CD4-positive, alpha-beta T cell treated with Interleukin-1 beta for 1 hour (primary cell): ENCODE measurements at places on chromosomes 1 and 21.

GRCh38 chr1:108072776-108073175 lies 107.8 kb upstream of the VAV3 start:
- no peak for DNase-seq

DNA sequence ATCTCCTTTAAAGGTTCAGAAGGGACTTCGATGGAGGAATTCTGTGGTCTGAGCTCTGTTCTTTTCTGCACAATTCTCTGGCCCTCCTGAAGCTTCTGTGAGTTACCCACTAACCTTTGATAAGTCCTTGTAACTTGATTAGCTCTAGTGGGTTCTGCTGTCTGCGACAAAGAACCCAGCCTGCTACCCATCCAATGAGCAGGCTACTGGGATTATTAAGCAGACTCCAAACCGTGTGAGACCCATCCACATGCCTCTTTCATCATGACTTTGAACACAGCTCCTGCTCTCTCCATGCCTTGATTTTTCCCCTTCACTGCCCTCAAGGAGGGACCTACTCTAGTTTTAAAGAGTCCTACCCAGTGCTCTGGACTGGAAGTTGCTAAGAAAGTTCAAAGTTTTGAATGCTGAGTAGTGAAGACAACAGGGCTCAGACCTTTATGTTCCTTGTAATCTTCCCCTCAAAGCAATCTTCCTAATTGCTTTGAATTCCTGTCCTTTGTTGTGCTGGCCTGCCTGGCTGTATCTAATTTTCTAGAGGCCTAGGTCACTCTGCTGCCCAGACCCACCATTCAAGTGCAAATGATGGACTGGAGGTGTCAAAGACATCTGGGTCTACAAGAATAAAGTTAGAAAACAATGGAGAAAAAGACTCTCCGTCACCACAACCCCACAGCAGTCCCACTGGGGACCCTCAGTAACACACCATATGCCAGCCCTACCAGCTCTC lies 146.9 kb downstream of the RHOU start:
- DNase-seq = no peak

DNA sequence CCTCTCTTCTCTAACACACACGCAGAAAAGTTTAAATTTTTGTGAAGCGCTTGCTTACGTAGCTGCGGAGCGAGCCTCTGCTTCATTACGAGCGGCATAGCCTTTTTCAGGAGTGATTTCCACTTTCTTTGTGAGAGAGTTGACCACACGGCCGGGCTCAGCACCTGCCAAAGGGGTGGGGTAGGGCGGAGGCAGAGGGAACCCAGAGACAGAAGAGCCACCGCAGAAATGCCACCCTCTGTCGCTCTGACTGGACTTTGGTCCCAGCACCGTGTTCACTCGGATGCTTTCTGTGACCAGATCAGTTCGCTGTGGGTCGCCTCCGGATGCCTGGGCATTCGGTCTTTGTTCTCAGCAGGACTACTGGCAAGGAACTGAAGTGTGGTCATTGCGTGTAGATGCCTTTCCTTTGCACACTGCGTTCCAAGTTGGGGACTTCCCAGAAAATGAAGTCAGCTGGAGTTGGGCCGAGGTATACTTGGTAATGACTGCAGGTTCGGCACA lies 883 bp downstream of the CHODL start:
- DNase-seq = no peak

DNA sequence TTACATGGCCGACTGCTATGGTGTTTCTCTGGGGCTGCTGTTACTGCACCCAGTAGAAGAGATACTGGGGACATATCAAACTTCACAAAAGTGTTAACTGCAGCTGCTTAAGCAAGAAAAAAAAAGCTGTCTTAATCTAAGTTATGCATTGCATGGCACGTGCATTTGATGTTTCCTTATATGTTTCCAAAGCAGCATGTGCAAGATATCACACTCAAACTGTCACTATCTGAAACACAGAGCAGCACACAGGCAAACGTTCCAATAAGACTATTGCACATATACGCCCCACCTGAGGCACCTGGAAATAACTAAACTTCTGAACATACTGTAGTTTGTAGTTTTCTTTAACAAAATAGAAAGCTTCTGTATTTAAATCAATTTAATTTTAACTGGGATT lies 671.4 kb upstream of the ADGRL2 start:
- no peak for DNase-seq

DNA sequence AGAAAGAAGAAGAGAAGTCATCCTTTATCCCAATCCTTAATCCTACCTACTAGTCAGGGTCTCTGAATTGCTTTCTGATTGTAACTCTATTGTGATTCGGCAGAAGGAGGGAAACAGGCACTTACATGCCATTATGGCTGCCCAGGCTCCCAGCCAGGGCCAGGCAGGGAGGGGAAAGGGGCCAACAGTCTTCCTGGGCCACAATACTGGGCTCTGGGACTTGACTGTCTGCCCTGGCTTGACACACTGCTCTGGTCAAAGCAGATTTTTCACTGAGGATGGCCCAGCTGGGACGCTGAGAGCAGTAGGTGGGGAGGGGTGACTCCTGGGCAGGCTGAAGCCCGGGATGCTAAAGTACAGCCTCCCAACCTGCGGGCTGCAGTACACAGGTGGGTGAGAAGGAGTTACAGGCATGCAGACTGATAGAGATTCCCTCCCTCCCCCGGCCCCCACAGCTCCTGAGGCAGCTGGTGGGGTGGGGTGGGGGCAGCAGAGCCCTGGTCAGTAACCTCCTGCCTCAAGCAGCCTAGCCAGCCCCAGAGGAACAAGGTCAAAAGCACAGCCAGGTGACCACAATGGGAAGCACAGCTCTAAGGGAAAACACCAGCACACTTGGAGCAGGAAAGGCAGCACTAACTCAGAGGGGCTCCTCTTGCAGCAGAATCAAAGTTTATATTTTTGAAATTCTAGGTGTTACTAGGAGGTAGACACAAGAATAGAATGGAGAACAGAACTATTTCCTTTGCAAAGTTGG lies 25.3 kb downstream of the KCND3 start:
- DNase-seq = no peak

- DNase-seq = no peak
These were observed 19.9 kb downstream of the PRXL2B start for GRCh38 chr1:2606396-2606880.

GRCh38 chr1:46301808-46302640 lies 1.4 kb downstream of the LRRC41 start:
- peak; percentile 57 for DNase-seq

DNA sequence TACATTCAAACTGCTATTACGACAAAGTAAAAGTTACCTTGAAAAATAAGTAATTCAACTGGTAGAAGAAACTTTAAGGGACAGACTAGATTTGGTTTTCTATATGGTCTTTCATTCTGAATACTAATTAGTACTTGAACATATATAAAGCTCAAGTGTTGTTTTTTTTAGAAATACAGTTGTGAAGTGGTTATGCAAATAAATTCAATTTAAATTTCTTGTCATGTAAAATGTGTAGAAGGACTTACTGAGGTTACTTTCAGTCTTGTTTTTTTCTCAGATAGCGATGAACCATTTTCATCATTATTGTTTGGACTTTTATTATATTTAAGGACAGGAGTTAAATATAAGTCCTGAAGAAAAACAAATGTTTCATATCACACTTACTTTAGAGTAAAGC lies 24.4 kb downstream of the HS2ST1 start:
- no peak for DNase-seq

DNA sequence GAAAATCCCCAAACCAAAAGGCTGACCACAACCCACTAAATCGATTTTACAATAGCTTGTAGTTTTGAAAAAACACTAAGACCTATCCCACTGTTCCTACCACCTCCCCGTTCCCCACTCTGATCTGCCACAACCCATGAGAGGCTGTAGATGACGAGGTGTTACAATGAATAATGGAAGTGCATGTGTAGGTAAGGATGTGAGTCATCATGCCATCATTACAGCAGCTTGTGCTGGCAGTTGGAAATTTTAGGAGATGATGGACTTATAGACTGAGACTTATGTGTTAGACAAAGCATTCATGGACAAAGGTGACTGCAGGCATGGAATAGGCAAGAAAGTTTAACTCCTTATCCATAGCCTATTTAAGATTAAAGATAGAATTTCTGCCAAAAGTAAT lies 184.7 kb upstream of the CACYBP start:
- DNase-seq = no peak

DNA sequence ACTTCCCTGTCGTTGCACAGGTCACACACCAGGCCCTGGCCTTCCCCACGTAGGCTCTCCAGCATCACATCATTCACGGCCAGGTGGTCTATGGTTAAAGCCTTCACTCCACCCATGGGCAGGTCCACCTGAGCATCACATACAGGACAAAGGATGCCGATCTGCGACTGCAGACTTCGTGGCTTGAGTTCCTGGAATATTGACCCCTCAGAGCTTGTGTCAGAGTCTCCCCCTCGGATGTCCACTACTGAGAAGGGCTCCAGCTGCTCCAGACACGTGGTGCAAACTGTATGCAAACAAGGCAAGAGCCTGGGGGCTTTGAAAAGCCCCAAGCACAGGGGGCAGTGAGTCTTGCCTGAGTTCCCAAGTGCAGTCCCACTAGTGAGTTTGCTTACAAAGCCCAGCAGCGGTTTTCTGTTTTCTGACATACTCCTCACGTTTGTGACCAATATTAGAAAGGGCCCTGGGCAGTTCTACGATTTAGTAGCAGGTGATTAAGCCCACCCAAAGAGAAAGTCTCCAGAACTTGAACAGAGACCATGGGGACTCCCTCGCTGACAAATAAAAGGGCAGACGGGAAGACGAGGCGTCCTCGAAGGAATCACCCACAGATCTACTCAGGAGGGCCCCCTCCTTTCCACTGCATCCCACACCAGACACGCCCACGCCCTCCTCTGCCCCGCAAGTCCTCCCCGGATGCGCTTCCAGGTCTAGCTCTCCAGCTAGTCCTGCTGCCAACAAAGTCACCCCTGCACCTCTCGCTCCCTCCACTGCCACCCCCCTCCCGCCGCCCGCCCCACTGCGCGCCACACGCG lies 568 bp downstream of the TRIM45 start:
- no peak for DNase-seq

DNA sequence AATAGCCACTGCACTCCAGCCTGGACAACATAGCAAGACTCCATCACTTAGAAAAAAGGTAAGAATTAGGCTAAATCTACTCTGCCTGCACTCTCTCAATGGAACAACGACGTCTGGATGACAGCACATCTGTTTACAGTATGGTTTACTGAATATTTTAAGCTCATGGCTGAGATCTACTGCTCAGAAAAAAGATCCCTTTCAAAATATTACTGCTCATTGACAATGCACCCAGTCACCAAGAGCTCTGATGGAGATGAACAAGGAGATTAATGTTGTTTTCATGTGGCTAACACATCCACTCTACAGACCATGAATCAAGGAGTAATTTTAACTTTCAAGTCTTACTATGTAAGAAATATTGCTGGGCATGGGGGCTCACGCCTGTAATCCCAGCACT lies 58.0 kb downstream of the SLC27A3 start:
- no peak for DNase-seq

DNA sequence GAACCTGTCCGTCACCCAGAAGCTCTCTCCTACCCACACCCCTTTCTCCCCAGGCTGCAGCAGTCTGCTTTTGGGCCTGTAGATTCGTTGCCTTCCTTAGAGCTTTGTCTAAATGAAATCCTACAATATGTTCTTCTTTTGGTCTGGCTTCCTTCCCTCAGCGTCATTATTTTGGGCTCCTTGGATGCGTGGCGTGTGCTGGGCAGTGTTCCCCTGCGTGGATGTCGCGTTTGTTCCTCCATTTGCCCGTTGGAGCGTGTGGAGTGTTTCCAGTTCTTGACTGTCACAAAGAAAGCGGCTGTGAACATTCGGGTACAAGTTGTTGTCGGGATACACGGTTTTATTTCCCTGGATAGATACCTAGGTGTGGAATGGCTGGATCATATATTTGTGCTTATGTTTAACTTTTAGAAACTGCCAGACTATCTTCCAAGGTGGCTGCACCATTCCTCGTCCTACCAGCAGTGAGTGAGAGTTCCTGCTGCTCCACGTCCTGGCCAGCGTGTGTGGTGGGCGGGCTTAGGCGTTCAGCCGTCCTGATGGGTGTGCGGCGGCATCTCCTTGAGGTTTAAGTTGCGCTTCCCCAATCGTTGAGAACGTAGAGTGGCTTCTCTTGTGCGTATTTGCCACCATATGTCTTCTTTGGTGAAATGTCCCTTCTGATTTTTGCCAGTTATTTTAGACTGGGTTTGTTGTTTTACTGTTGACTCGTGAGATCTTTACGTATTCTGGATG lies 31.7 kb downstream of the SKI start:
- DNase-seq = no peak

DNA sequence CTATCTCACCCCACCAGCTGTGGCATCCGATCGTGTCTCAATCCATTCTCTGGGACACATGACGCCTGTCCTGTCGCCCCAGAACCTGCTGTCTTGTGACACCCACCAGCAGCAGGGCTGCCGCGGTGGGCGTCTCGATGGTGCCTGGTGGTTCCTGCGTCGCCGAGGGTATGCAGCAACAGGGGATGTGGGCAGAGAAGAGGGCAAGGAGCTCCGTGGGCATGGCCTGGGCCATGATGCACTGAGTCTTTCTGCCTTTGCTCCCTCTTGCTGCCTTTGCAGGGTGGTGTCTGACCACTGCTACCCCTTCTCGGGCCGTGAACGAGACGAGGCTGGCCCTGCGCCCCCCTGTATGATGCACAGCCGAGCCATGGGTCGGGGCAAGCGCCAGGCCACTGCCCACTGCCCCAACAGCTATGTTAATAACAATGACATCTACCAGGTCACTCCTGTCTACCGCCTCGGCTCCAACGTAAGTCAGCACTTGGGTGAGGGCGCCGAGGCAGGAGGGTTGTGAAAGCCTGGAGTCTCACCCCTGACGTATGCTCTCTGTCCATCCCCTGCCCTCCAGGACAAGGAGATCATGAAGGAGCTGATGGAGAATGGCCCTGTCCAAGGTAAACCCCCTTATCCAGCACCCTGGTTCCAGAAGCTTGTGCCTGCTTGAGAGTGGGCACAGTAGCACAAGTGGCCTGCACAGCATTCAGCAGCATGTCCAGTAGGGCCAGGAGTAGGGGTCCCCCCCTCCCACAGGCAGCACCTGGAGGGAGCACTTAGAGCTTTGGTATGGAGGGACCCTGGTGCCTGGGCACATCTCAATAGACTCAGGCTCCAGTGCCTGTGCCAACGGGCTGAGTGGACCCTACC lies 8.8 kb downstream of the TINAGL1 start:
- DNase-seq = no peak

GRCh38 chr1:15874471-15874870 lies 27.0 kb downstream of the SPEN start:
- DNase-seq = no peak

DNA sequence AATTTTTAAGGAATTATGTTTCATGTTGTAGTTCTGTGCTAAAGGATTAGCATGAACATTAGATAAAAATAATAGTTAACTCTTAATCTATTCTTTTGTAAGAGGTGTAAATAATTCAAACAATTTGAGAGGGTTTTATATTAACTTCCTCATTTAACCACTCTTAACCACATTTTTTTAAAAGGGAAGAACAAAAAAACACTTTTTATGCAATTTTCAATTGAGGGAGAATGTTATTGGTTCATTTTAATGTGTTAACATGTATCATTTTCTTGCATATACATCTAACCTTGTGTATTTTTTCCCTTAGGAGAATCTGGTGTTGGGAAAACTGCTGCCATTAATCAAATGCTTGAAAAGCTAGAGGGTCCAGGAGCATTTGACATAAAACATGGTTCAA lies 169.0 kb downstream of the LBR start:
- no peak for DNase-seq
